Keratinocyte (primary cell): ENCODE measurements at places on chromosomes 5 and 9. TPM values are rescaled to one million over a fixed set of nuclear protein-coding genes. Genes with fewer than 3 reads are reported as not detected.

DNA sequence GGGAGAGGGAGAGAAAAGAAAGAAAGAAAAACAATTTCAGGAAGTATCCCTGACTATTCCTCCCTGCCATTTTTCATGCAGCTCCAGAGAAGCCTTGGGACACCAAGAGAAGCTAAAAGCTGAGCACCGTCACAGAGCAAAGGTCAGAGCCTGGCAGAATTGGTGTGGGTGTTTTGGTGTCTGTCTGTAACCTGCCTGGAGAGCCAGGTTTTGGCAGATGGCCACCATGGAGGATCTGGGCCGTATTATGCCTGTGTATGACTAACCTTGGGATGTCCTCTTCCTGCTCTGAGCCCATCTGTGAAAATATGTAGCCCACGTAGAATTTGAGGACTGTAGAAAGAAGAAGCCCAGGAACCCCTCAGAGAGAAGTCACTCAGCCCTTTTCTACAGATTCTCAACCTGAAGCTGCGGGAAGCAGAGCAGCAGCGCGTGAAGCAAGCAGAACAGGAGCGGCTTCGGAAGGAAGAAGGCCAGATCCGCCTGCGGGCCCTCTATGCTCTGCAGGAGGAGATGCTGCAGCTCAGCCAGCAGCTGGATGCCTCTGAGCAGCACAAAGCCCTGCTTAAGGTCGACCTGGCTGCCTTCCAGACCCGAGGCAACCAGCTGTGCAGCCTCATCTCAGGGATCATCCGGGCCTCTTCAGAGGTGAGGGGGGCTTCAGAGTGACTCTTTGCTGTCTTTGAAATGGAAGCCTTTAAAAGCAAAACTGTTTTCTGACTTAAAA, 18.8 kb downstream of the GLE1 start:
- no peak for DNase-seq

- no peak for DNase-seq
These were observed 224.7 kb upstream of the DAP start for GRCh38 chr5:10985721-10986110.

DNA sequence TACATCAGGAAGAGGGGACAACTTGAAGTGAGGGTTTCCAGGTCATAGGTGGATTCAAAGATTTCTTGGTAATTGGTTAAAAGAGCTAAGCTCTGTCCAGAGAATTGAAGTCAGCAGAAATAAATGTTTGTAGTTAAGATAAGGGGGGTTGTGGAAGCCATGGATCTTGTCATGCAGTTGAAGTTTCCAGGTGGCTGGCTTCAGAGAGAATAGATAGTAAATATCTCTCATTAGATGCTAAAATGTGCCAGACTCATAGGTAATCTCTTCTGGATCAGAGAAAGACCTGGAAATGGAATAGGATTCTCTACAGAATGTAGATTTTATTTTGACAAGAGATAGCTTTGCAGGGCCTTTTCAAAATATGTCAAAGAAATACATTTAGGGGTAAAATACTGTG, 491.7 kb downstream of the PRR16 start:
- DNase-seq = no peak

DNA sequence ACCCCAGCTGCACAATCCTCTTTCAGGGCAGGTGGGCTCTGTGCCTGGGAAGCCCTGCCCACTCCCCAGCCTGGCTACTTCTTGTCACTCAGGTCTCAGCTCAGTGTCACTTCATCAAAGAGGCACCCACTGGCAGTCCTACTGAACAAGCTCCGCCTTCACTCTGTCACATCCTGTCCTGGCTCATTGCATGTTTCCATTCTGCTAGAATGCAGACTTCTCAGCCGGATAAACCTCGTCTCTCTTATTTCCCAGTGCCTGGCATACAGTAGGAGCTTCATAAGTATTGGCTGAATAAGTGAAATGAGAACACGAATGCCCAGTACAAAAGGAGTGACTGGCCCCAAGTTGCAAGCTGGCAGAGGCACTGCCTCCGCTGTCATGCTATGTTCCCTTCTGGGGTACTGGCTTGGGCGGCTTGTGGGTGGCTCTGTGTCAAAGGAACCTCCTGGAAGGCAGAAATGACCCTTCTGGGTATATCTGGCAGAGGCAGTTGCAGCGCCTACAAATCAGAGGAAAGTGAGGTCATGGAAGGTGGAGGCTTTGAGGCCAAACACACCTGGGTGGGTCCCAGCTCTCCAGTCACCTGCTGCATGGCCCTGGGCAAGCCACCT, 98.3 kb upstream of the PHYKPL start:
- DNase-seq = no peak

DNA sequence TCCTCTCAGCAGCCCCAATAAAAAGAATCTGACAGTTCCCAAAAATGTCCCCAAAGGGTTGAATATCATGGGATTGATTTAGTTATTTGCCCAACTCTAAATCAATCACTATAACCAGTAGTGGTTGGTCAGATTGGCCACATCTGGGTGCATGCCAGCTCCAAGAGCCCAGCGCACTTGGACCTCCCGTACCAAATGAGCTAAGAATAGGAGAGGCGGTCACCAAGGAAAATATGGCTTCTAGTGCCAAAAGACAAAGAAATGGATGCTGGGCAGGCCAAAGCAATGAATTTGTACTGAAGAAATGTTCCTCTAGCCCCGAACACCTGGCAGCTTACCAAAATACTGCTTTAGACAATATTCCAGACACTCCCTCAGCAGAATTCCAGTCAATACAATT, 80.3 kb downstream of the RCL1 start:
- no peak for DNase-seq

GADD45G gene
- polyA plus RNA-seq = 0.05 to 0.27 TPM in 2 of 3 replicates, not detected in the other

PCDHA12 gene
- polyA plus RNA-seq = 0.04 to 0.40 TPM (median 0.07 TPM) in 3 replicates

DMRT3 gene
- not detected in 3 replicates for polyA plus RNA-seq

GRCh38 chr5:96203761-96204160, 229.3 kb downstream of the PCSK1 start:
- no peak for DNase-seq

DNA sequence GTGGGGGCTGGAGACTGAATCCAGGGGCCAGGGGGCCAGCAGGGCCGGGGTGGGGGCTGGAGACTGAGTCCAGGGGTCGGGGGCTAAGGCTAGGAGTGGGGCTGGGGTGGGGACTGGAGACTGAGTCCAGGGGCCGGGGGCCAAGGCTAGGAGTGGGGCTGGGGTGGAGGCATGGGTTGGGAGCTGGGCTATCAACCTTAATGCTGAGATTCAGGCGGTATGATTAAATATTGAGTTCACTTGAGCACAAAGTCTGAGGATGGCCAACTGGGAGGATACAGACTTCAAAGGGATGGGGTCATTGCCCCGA, 17.0 kb upstream of the LRRC14B start:
- DNase-seq = no peak

GRCh38 chr5:74507370-74508005, 133.0 kb downstream of the ENC1 start:
- no peak for DNase-seq

TMEM174 gene
- not detected in 3 replicates for polyA plus RNA-seq

GRCh38 chr5:91133183-91133582, 249.9 kb downstream of the ARRDC3 start:
- no peak for DNase-seq

INSL4 gene
- 0.04 TPM in 1 of 3 replicates, not detected in the others for polyA plus RNA-seq

- DNase-seq = no peak
These were observed 8.0 kb downstream of the ABCA2 start for GRCh38 chr9:137019891-137020683.

- no peak for DNase-seq
These were observed 952.8 kb upstream of the EDIL3 start for GRCh38 chr5:85337435-85337834.

GRCh38 chr9:6024035-6024554, 8.7 kb upstream of the RANBP6 start:
- DNase-seq = no peak
